Right ventricle myocardium inferior (tissue), 1 donor: ENCODE measurements at places on chromosomes 11 and 22. TPM values are rescaled to one million over a fixed set of nuclear protein-coding genes. Genes with fewer than 3 reads are reported as not detected.

DNA sequence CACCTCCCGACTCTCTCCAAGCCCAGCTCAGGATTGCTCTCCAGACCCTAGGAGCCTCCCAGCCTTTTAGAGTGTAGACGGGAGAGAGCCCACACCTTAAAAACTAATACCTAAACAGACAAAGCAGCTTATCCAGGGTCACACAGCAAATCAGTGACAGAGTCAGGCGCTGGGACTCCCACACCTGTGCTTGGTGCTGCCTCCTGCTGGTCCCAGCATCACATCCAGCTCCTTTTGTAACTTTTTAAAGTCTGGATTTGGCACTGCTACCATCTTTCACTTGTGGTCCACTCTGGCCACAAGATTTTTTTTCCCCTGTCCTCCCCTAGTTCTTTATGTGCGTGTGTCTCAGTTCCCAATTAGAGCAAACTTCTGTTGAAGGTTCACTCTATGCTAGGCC lies 4.7 kb downstream of the ANO1 start:
- no peak for DNase-seq

DNA sequence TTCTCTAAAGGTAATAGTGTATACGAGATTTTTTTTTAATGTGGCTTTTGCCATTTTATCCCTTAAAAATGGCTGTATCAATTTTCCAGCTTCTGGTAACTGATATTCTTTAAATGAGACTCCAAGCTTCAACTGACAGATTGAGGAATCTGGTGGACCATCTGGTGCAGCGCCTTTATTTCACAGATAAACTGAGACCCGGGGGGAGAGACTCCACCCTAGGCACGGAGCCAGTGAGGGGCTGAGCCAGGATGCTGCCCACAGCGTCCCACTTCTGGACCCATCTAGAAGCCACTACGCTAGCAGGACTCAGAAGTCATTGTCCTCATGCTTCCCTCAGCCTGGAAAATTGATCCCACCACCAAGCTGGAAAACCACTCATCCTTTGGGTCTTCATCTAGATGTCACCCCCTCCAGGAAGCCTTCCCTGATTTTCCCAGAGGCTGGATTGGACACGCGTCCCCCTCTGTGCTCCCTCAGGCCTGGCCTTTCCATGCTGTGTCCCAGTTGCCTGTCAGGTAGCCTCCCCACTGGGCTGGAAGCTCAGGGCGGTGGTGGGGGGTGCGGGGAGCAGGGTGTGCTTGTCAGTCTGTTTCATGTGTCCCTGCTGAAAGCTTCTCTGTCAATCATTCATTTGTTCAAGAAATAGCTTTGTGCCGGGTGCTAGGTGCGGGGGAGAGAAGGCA lies 12.3 kb upstream of the CD5 start:
- no peak for DNase-seq

GRCh38 chr22:49497266-49497665 lies 330.4 kb downstream of the BRD1 start:
- DNase-seq: no peak

DNA sequence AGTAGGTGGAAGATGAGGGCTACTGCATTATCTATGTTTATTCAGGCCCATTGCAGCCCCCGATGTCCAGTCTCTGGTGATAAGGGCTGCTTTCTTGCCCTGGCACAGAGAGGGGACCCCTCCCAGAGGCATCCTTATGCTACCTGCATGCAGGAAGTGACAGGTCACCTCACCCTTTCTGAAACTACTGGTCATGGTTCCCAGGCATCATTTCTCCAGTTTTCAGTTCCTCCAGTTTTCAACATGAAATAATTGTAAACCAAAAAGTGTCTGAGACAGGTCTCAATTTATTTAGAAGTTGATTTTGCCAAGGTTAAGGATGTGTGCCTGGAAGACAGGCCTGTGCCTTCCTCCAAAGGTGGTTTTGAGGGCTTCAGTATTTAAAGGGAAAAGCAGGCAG lies 57.0 kb downstream of the CTTN start:
- DNase-seq: no peak

GRCh38 chr22:28151151-28151816 lies 232.2 kb upstream of the PITPNB start:
- no peak for DNase-seq

DNA sequence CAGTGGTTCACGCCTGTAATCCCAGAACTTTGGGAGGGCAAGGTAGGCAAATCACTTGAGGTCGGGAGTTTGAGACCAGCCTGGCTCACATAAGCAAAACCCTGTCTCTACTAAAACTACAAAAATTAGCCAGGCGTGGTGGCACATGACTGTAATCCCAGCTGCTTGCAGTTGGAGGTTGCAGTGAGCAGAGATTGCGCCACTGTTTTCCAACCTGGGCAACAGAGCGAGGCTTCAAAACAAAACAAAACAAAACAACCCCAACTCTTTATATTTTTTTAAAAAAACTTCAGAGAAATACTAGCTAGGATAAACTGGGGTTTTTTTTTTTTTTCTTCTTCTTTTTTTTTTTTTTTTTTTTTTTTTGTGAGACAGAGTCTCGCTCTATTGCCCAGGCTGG lies 31.8 kb upstream of the RAPSN start:
- DNase-seq: no peak

DNA sequence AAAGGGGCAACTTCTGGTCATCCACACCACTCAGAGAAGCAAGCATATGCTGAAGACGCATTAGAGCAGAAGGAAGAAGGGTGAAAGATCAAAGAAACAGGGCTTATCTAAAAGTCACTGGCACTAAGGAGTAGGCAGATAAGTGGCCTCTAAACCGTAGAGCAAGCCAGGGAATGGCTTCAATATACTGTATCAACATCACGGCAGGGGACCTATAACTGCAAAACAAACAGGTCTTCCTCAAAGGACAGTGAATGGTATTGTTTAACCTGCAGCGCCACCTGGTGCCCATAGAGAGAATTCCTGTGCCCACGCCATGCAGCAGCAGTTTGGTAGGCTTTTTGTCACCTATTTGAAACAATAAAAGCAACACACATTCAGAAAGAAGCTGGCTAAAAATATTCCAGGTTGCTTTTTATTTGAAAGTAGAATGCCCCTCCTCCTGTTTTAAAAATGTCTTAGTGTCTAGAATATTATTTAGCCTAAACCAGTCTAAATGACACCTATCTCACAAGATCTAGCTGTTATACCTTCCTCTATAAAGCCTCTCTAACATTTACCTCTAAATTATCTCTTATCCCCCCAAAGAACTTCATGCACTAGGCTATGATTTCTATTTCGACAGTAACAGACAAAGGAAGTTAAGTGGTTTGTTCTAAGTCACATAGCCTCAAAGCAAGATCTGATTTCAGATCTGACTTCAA lies 21.8 kb downstream of the SNX19 start:
- DNase-seq: peak; percentile 81

DNA sequence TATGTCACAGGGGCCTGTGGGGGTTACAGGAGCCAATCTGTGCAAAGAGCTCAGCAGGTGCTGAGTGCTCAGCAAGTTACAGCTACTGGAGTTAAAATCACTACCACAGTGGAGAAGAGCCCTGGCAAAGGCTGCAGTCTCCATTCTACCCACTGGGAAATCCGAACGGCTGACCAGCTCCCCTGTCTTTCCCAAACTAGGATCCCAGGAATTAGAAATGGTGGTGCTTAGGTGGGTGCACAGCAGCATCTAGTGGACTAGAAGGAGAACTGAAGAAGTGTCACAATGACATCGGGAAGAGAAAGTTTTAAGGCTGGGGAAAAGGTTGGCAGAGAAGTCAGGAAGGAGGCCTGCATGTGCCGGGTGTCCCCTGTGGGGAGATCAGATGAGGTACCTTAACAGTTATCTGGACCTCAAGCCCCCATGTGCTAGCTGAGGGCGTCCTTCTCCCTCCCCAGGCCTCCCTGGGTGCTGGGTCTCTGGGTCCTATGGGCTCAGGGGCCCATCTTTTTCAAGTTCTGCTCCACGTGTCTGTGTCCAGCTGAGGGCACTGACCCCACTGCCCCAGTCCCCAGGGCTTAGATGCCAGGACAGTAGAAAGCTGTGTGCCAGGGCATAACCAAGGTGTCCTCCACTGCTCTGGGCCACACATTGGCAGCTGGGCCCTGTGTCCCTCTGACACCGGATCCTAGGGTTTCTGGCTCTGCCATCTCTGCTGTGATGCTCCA lies 1.9 kb downstream of the PIWIL3 start:
- no peak for DNase-seq

- DNase-seq: no peak
These were observed 248.5 kb downstream of the ETS1 start for GRCh38 chr11:128338811-128339210.

DNA sequence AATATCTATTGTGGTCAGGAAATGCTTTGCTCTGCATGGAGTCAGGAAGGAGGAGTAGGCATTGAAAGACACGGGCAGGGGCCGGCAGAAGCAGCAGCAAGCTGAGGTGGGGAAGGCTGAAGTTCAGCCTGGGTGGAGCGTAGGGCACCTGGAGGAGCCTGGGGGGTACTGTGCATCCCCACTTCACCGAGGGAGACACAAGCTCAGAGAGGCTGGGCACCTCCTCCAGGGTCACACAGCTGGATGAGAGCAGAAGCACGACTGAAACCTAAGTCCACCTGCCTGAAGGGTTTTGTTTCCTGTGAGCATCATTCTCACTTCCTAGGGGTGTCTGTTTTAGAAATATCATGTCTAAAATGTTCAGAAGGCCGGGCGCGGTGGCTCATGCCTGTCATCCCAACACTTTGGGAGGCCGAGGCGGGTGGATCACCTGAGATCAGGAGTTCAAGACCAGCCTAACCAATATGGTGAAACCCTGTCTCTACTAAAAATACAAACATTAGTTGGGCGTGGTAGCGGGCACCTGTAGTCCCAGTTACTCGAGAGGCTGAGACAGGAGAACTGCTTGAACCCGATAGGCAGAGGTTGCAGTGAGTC lies 138.3 kb downstream of the MPPED1 start:
- no peak for DNase-seq

DNA sequence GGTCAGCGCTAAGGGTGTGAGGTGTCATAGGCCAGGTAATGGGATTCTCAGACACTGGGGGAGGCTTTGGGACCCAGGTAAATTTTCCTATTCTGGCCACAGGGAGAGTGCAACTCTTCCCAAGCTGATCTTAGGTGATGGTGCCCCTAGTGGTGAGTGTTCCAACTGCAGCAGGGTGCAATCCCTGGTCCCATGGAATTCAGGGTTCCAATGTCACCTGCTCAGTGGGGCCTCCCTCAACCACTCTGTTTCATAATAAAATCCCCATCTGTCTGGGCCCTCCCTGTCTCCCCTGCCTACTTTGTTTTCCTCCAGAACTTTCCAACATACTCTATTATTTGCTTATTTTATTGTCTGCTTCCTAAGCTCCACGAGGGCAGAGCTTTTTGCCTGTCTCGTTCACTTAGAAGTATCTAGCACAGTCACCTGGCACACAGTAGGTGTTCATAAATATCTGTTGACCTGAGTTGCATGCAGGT lies 2.9 kb upstream of the SGSM1 start:
- DNase-seq: no peak

- no peak for DNase-seq
These were observed 15.5 kb downstream of the MUC15 start for GRCh38 chr11:26556582-26556981.

- DNase-seq: no peak
These were observed 11.7 kb downstream of the APIP start for GRCh38 chr11:34904421-34904955.

DNA sequence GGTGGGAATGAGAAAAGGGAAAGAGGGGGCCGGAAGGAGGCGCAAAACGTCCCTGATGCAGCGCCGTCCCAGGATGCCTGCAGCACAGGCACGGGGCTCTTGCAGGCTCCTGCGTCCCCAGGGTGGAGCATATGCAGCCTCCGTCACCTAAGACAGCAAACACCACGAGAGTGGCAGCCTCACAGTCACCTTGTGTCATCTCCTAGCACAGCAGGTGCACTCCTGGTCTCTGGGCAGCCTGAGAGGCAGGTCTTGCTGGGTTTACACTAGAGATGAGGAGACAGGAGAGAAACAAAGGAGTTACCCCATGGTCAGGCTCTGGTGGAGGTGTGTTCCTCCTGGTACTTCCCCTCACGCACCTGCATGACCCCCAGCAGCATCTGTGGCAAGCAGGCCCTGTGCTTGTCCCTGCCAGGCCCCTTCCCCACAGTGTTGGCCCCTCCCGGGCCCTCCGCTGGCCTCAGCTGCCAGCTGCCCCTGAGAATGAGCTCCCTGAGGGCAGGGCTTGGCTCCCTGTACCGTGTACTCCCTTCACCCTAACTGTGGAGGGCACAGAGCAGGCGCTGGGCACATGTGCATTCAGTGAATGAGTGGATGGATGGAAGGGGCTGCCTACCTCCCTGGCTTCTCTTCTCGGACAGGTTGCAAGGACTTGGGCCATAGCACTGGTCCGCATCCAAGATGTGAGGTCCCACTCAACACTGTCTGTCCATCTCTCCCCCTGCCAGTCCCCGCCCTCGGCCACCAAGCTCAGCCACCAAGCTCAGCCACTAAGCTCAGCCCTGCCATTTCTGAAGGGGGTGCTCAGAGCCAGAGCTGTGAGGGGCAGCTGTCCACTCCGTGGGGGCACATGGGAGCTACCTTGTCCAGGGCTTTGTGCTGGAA lies 988.6 kb downstream of the BRD1 start:
- no peak for DNase-seq

DNA sequence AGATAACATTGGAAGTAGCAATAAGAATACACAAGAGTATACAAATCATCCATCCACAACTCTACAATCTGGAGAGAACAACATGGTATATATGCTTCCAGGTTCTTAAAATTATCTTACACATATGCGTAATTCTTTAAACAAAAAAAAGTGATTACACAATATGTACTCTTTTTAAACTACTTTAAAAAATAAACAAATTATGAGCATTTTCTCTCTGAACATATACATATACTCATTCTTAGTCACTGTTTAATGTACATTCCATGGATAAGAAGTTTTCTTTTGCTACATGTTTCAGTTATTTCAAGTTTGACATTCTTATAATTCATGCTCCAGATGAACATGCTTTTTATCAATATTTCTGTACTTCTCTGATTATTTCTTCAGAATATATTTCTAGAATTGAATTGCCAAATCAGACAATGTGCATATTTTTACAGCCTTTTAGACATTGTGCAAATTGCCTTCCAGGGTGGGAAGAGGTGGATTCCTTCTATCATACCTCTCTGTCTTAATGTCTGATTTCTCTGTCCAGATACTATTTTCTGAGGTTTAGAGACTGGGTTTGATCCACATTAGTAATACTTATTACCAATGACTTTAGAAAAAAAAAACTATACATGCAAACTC lies 551.6 kb downstream of the METTL15 start:
- DNase-seq: no peak

DNA sequence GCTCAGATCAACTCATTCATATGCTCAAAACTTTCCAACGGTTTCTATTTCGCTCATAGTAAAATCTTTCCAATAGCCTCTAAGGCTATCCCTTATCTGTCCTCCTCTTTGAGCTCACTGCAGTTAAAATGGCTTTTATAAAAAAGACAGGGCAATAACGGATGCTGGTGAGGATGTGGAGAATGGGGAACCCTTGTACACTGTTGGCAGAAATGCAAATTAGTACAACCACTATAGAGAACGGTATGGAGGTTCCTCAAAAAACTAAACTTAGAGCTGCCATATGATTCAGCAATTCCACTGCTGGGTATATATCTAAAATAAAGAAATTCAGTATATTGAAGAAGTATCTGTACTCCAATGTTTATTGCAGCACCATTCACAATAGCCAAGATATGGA lies 345.6 kb downstream of the DLG2 start:
- DNase-seq: no peak

UBQLNL gene
- total RNA-seq: 0.24 TPM

SCGB1A1 gene
- not detected for total RNA-seq

CCND1 gene
- total RNA-seq: 145 TPM

OR4C5 gene
- total RNA-seq: not detected

CARNS1 gene
- total RNA-seq: 14.1 TPM
